ENCODE measurements at places on chromosomes 7 and 10.

DNA sequence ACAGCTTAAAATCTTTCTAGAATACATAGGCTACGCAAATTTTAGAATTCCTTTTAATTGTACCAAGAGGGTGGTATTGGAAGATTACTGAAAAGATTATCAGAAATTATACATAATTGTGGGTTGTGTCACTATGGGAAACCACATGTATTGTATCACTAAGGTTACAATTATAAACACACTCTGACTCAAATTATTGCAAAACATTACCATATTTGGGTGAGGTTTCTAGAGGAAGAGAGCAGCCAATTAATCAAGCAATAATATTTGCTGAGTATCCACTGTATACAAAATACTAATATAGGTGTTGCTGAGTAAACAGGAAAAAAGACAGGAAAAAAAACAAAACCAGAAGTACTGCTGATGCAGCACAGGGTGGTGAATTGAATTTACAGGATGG, 3.1 kb upstream of the CAPZA2 start:
- peak; percentile 82 for DNase-seq

DNA sequence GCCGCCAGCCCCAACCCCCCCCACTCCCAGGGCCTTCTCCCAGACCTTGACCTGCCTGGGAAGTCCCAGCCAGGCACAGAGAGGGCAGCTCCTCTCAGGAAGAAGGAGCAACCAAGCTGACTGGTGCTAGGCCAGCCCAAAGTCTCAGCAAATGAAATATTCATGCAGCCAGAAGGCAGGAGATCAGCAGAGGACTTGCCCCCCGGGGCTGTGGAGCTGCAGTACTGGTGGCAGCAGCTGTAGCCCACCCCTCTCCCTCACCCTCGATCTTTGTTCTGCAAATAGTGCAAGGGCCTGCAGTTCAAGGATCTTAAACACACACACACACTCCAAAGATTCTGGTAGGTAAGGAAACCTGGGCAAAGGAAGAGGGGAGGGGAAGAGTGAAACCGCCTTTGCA, 3.5 kb upstream of the SRRM3 start:
- no peak for DNase-seq

- no peak for DNase-seq
These were observed 32.3 kb upstream of the PRKCQ start for GRCh38 chr10:6612371-6612770.

DNA sequence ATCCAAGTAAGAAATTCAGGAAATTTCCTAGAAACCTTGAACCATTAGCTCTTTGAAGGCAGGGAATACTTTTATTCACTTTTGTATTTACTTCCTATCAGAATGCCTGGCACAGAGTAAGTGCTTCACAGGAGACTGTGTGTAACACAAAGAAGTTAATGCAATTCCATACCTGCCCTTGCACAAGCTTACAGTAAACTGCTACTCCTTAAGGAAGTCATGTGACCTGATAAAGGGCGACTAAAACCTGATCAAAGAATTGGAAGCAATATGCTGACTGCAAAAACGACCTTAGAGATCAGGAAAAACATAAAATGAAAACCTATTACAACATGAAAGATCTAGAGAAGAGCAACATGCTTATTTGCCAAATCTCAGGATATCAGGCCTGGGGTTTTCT, 178.2 kb upstream of the HPS1 start:
- no peak for DNase-seq

- DNase-seq: no peak
These were observed 1119.2 kb downstream of the CNTNAP2 start for GRCh38 chr7:147235645-147236382.

DNA sequence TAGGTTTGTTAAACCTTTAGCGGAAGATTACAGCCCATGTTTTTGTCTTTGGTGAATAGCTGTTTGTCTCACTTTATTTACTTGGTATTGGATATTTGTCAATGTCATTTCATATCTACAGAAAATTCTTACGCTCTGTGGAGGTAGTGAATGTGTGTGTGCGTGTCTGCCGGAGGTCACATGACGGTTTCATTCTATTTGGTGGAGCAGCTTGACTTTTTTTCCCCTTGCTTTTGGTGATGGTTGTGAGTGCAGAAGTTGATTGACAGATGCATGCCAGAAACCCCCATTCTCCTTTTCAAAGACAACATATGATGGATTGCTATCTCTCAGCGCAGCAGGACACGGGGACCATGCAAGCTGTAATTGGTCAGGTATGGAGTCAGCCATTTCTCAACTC, at the start of gene POU6F2:
Gene POU6F2, plus strand, starts transcription at position 225 of the 400 bp plus-strand sequence. Its CDS starts 45 bp downstream, at position 270.
- DNase-seq: no peak

DNA sequence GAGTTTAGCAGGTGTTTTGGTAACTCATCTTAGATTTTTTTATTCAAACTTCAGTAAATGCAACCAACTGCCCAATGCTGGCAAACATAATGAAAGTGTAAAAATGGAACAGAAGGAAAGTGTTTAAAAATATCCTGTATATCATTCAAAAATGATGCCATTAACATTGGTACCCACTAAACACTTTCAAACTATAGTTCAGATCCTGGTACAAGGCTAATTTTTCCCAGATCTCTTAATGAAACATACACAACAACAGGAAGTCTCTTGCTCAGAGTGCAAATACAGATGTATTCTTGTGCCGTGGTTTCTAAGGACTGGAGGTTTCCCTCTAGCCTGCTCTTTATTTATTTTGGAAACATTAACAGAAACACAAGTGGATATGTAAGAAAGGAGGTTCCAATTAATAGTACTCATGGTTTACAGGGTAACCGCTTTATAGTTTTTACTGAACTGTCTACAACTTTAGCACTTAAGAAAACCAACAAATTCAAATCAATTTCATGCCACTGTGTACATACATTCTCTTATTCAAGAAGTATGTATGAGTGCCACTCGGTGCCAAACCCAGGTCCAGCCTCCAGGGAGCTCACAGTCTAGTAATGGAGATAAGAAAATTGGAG, 176.0 kb upstream of the AKR1E2 start:
- DNase-seq: peak; percentile 63
